ENCODE measurements at places on chromosomes 5 and 9.

DNA sequence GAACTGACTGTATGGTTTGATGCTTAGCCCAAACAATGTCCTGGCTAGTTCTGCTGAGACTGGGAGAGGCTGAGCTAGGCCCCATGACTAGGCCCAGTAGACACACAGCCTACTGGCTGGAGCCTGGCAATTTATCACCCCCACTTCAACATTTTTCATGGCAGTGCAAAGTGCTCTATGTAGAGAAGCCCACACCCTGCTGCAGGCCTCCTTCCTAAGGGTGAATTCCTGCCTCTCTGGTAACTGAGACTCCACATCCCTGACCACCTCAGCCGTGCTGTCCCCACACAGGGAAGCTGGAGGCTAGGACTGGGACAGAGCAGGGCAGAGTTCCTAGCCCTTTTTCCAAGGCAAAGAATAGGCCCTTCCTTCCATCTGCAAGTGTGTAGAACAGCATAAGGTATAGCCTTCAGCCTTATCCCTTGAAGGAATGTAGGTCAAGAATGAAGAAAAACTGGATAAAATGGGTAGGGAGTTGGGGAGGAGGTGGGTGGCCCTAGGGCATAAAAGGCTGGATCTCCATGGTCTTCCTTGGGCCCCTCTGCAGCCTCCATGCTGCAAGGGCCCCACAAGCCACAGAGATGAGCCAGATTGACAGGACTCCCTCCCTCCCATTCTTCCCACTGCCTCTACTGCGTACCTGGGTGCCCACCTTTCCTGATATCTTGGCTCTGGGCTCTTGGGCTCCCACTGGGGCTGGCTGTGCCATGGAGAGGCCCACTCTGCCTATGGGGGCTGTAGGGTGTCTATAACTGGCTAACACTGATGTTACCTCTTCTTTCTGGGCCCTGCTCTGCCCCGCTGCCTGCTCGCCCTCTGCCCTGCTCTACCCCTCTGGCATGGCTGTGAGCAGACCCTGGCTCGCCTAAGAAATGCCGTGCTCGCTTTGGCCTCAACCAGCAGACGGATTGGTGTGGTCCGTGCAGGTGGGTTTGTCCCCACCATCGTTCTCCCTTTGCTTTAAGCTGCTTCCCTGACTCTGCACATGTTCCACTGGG lies 29.8 kb downstream of the TCF7 start:
- DNase-seq, result no peak

DNA sequence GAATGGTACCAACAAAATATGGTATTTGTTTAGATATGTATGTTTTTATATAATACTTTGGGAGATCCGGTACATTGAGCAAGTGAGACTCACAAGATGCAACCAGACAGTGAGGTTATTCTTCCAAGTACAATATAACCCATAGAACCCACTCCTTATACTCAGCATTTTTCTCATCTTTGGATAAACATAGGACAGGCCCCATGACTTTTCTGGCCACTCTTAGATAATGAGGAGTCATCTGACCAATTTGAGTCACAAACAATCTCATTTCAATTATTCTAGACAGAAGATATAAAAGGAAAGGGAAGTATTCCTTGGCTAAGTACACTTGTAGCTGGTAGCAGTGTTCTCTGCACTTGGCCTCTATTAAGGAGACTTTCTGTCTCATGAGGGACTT lies 150.2 kb downstream of the SGCD start:
- no peak for DNase-seq

DNA sequence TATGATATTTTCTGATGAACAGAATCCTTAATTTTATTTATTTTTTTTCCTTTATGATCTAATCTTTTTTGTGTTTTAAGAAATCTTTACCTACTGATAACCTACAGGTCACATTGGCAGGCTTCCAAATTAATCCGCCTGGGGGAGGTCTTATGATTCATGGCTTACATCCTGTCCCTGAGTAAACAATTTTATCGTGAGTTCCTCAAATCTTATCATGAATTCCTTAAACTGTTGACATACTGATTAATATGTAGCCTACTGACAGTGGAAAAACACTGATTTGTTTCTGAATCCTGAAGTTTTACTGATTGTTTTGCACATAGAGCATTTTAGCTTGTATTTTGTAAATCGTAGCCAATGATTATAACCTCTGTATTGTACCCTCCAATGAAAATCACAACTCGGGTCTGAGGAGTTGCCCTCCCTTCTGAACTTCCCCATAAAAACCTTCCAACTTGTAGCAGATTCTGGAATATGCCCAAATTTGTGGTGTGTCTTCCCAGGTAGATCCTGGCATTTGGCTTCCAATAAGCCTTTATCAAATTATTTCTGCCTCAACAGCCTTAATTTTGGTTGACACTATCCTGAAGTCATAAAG lies 105.6 kb downstream of the VCAN start:
- no peak for DNase-seq

DNA sequence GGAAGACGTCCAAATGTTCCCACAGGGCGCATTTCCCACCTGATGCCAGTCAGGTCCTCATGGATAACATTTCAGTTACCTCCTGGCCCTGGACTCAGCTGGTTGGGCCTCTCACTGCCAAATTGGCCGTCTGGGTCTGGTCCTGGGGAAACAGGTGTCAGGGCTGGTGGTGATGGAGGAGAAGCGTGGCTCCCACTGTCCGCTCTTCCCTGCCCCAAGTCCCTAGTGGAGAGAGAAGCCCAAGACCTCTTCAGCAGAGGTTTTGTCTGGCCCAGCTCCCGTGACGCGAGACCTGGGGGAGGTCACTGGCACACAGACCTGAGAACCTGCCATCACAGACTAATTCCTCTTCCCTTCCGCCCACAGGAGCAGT lies 27.8 kb upstream of the PRDM12 start:
- DNase-seq, result no peak

- DNase-seq, result no peak
Measured at GRCh38 chr9:128657796-128658195, 1.1 kb upstream of the DYNC2I2 start.

DNA sequence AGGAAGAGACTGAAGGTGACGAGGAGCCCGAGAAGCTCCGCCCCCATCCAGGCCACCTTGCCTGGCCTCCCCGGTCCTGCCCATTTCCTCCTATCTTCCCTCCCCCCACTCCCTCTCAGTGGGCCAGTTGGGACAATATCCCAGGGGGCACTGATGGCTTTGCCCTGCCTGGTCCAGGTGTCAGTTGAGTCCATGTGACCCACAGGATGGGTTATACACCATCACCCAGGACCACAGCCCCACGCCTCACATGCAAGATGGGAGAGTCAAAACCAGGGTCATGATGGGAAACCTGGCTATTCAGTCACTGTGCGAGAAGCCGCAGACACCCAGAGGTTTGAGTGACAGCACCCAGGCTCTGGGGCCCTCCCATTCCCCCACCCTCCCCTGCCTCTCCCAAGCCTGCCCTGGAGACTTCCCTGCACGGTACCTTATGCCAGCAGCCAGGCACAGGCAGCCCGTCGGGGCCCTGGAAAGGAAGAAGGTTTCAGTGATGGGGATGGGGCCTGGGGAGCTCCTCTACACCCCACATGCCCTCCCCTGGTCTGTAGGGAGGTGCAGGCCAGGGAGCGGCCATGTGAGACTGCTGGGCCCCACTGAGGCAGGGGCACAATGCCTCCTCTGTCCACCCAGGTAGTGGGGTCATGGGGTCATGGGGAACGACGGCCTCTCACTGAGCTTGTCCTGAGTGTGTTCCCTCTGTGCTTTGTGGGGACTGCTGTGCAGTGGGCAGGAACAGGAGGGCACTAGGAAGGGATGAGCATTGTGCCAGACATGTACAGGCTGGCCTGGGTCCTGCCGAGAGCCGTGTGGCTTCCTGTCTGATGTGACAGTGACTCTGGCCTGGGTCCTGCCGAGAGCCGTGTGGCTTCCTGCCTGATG lies 6.3 kb upstream of the PHYKPL start:
- no peak for DNase-seq

DNA sequence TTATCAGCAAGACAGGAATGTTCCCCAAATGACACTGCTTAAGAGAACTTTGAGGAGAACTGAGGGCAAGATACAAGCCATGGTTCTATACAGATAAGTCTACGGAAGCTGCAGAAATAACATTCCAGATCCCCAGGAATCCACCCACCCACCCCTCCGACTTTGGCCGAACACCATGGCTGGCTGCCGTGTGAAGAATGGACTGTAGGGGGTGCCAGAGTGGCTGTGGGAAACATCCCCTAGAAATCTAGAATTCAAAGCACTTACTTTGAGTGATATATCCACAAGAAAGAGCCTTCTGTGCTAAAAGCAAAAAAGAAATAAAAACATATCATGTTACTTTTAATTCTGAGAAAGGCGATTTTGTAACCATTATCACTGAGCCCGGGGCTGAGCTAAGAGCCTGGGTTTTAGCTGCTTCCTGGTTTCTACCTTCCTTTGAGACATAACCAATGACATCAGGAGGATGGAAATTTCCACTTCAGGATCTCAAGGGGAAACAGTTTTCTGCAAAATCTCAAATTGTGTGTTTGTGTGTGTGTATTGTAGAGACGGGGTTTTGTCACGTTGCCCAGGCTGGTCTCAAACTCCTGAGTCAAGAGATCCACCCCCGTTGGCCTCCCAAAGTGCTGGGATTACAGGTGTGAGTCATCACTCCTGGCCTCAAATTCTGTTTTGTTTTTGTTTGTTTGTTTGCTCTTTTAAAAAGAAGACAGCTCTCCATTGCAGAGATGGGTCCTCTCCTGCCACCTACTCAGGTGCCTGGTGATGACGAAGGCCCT lies 36.4 kb downstream of the GGTA1 start:
- DNase-seq, result no peak

DNA sequence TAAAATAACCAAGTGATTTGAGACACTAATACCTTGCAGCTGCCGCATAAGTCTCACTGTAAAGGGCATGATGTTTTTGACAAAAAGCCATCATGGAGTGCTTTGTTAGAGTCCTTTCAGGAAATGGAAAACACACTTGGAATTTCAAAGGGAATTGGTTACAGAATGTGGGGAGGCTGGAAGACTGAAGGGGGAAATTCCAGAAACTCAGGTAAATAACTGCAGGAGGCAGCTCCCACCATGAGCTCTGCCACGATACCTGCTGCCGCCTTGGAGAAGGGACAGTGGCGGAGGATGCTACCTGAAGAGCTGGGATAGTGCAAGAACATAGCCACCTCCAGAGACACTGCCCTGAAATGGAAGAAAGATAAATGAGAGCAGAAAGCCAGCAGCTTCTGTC lies 66.9 kb downstream of the PRKACG start:
- DNase-seq, result no peak

- DNase-seq, result no peak
Measured at GRCh38 chr9:136140046-136140445, 21.4 kb upstream of the TMEM250 start.

DNA sequence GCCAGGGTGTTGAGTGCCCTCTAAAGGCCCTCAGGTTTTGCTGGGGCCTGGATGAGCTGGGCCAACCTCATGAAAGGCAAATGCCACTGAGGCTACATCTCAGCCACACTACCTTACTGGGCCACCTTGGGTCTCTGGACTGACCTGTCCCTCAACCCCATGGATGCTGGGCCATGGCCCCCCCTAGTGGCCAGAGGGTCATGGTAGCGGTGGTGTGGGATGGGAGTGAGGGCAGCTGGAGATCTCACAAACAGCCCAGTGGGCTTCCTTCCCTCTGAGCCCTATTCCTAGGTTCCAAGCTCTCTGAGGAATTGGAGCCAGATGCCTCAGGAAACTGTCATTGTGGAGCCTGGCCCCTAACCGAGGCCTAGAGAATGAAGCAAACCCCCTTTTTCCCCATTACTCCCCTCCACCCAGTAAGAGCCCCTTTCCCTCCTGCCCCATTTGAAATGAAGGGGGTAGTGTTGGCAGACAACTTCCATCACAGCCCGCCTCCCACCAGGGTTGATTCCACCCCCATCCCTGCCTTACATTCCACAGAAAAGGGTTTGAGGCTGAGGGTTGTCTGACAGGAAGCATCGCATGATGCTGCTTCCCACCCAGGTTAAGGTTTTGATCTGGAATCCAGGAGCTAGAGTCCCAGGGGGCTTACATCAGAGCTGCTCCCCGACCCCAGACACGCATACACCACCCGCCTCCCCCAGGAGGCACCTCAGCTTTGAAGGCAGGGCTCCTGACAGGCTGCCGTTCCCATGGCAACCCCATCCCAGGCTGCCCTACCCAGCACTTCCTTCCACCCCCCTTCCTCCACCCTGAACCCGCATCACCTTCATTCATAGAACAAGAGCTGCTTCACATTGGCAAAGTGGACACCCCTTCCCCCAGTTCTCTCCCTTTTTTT lies 63.9 kb downstream of the PCDH1 start:
- peak; percentile 76 for DNase-seq

DNA sequence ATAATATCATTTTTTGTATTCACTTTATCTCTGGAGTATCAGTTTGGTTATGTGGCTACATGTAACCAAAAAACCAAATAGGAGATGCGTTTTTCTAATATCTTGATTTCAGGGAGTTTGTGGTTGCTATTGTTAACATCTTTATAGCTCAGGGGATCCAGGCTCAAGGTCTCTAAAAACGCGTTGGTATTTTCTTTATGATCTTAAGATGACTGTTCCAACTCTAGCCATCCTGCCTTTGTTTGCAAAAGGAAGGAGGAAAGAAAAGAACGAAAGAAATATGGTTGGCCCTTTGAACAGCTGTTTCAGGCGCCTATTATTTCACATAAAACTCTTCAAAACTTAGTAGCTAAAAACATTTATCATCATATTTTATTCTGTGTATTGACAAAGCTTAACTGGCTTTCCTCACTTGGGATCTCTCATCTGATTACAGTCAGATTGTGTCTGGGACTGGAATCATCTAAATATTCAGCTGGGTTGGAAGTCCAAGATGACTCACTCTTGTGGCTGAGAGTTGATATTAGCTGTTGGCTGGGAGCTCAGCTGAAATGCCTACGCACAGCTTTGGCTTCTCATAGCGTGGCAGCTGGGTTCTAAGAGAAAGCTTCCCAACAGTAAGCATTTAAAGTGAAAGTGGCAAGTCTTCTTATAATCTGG lies 60.1 kb downstream of the FAM174A start:
- DNase-seq, result no peak

GRCh38 chr9:6054280-6055099 lies 39.1 kb upstream of the RANBP6 start:
- peak; percentile 26 for DNase-seq

GRCh38 chr5:7754997-7755596 lies 95.8 kb downstream of the CFAP90 start:
- DNase-seq, result peak; percentile 65

DNA sequence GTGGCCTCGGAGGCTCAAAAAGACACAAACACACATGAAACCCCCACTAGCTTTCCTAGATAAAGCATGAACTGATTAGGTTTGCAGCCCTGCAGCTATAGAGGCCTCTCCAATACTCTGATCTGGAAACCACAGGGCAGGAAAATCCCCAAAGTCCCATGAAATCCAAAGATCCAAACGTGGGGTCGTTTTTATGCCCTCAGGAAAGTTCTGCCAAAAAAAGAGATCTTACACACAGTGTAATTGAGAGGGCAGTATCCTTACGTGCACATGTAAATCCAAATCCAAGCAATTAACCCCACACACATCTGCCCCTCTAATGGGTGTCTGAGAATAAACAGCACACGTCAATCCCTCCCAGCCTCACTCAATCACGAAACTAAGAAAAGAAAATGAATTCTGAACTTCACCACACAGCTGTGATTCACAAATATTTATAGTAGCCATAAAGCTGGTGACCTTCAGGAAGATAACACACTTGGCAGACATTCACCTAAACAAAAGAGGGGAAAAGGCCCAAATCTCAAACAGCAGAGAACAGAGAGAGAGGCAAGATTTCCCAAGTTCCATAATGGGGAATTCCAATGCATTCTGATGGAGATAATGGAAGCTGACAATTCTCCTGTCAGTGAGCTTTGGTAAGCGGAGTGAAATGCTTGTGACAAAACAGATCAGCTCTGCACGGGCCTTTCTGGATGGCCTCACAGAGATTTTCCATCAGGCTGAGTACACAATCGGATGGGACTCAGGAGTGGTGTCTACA lies 114.2 kb downstream of the SEMA5A start:
- no peak for DNase-seq

GRCh38 chr5:149094996-149095395 lies 32.1 kb upstream of the SH3TC2 start:
- no peak for DNase-seq

All from GM10248 (cell line).